ENCODE measurements at places on chromosomes 7 and 10. TPM values are rescaled to one million over a fixed set of nuclear protein-coding genes. Genes with fewer than 3 reads are reported as not detected.

GRCh38 chr7:104267701-104268368, 60.0 kb upstream of the ORC5 start:
- DNase-seq = peak; percentile 12

Gene PKD2L1
- polyA plus RNA-seq = 0.10 TPM

Gene SSC4D
- 0.79 TPM for polyA plus RNA-seq

DNA sequence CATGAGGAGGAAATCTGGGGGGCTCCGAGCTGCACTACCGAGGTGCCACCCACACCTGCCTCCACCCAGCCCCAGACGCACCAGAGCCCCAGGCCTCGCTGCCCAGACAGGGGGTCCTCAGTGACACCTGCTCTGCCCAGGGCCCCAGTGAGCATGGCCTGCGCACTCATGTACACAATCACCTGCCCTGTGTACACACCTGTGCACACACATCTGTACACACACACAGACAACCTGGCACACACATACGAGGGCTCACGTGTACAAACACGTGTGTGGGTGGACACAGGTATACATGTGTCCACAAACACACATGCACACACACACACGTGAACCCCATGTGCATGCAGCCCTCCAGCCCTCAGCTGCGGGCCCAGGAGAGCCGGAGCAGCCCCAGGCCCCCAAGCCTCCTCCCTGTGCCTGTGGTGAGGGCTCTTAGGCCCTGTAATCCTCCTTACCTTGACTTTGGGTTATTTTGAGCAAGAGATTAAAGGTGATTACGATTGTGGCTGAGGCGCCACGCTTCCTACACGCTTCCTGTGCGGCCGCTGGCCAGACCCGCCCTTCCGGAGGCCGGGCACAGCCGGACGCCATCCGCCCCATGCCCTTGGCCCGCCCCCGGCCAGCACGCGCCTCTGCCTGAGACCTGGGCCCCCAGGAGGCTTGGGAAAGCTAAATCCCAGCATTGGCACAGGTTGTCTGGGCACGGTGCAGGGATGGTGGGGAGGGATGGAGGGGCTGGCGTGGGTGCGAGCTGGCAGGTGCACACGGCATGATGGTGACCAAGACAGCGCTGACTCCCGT, 71.9 kb downstream of the ELFN1 start:
- no peak for DNase-seq

Gene CYP3A4
- polyA plus RNA-seq = not detected

DNA sequence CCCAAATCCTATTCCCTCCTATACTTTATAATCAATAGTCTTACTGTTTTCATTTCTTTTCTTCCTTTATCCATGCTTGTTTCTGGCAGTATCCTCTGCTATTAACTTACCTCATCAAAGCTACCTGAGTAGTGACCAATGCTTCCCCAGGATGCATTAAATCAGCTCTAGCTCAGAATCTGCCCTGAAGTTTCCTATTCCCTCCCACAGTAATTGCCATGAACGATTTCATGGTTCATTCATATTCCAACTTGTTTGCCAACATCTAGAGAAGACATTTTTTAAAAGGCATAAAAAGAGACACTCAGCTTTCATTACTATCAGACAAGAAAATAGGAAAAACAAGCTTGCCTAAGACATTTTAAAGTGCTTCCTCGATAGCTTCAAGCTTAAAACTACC, 42.3 kb downstream of the COA1 start:
- no peak for DNase-seq

DNA sequence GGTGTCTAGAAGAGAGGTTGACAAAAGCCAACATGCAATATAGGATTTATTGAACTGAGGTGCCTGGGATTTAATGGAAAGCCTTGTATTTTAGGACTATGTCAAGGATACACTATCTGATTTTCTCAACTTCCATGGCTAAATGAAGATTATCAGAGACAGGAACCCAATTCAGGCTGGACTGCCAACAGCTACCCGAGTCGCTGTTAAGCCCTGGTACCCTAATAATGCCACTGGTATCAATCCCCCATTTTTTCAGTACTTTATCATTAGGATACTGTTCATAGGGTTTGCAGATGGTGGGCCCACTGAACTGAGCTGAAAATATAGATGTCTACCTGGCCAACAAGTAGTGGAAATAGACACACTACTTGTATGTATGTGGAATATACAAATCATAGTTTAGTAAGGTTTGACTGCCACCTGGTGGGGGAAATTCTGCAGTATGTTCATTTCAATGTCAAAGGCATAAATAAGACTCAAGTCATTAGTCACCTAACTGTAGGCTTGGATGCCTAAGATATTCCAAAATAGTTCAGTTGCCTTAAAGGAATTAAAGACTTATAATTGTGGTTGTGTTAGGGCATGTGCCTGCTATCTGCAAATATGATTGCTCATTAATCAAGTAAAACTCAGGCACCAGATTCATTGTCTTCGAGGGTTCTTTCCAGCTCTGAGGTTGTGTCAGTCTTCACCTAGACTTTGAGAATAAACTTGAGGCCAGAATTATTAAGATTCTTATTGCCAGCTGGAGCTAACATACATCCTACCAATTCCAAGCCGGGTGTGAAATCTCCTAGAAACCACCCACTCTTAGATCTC, 34.1 kb upstream of the NOBOX start:
- DNase-seq = peak; percentile 63

GRCh38 chr7:158778471-158778870, 50.8 kb downstream of the ESYT2 start:
- DNase-seq = no peak

DNA sequence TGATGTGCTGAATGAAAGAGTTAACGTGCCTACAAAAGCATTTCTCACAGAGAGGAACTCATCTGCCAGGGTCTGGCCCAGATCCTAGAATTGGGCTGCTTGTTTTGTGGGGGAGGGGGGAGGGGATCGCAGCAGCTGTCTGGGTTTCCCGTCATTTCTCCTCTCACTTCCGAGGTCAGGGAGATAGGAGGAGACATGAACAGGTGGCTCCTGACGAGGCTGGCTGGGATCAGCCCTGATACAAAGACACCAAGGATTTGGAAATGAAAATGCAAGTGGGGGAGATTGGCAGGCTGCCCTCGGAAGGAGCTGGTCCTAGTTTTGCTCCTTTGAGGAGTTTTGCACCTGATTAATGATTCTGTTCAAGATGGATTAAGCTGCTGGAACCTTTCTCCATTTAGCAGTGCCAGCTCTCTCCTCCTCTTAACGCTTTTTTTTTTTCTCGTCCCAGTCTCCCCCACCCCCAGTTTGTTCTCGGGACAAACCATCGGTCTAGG, 86.8 kb upstream of the KMT2C start:
- DNase-seq = no peak

DNA sequence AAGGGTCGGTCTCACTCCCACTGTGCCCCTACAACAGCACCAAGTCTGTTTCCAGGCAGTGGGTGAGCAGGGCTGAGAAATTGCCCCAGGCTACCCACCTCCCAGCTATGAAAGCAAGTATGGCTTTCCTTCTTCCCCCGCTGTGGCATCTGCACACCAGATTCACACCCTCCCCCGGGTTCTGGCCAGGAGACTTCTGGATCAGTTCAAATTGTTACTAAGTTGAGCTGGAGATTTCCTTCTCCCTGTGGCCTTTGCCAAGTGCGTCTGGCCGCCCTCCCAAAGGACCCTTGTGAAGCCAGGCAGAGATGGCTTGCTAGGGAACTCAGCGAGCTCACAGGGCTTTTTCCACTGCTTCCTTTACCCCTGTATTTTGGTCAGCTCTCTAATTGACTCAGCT, 555.4 kb downstream of the SH2D4B start:
- no peak for DNase-seq

Gene USP54
- polyA plus RNA-seq = 8.8 TPM

Gene KIAA1217
- polyA plus RNA-seq = 2.0 TPM

DNA sequence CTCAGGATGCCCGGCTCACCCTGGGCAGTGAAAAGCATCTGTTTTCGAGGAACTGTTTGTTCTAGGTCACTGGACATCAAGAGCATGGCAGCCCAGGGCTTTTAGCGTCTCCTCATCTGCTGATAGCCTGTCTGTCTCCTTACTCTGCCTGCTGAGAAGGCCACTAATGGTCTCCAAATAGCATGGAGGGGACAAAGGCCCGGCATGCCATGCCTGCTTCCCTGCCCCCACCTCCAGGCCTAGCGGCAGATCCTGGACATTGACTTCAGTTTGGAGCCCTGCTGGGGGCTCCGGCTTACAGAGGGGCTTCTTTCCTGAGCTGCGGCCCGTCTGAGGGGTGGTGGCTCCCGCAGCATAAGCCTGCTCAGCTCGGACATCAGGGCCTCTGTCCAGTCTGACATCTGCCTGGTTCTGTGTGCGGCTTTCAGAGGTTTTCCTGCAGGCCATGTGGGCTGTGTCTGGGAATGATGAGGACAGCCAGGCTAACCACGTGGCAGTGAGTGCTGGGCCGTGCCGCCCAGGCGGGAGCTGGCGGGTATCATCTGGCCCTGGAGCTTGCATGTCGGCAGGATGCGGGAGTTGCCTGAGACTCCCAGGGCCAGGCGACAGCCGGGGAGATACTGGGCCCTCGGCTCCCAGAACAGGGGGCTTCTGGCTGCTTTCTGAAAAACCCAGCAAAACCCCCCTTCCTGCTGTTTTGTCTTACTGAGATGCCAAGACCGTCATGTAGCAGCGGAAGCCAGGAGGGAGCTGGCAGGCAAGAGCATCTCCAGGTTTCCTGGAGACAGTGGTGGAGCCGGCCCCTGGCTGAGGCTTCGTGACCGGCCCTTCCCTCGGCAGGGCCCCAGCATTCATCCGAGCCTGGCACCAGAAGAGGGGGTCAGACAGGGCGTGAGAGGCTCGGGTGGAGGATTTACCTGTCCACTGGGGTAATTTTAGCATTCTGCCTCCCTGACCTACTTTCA, 9.2 kb downstream of the PFKFB3 start:
- DNase-seq = peak; percentile 59

DNA sequence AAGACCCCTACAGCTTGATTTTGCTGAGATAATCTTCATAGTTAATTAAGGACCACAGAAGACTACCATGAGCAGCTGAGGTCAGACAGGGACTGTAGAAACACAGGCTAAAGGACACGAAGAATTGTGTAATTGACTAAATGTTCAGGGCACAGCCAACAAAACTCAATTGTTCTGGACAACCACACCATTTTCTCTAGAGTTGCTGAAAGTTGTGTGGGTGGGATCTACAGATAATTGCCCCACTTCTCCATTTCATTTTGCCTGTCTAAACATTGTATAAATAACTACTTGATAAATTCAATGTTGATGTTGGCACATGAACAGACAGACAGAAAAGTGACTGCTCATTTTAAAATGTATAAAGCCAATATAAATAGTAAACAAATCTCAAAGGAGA, 39.0 kb upstream of the SLC16A12 start:
- DNase-seq = no peak

DNA sequence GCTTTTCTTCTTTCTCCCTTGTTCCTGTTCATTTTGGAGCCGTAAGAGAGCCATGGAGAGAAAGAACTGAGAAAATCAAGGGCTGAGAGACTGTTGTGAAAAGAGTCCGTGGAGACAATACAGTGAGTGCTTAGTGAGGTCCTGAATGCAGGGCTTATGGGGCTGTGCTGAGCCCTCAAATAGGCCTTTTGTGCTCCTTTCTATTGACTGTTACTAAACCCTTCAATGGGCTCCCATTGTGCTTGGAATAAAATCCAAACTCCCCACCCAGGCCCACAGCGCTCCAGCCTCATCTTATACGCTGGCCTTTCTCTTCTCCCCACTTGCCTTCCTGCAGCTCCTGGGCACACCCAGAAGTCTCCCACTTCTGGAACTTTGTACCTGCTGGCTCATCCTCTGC, 243.1 kb upstream of the HABP2 start:
- DNase-seq = no peak

- DNase-seq = no peak
Observed at GRCh38 chr7:70872188-70872587, 259.8 kb upstream of the GALNT17 start.

Gene ABCC2
- 173 TPM for polyA plus RNA-seq

GRCh38 chr10:33109788-33110469, 151.9 kb upstream of the ITGB1 start:
- no peak for DNase-seq

DNA sequence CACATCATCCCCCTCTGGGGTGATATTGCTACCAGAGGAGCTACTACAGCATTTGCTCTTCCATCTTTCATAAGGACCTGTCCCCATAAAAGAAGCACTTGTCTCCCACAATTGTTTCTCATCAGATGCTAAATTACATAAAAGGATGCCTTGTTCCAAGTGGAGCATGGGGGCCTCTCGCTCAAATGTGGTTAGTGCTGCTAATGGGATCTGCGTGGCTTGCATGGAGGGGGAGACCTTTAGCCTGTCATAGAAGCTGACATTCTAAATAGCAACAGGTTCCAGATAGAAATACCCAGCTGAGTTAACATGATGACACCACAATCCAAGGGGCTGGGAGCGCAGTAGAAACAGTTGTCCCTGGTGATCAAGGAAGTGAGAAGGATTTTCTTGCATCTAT, 257.9 kb downstream of the SFMBT2 start:
- DNase-seq = no peak

- no peak for DNase-seq
Observed at GRCh38 chr7:33418251-33418701, 288.9 kb downstream of the BBS9 start.

DNA sequence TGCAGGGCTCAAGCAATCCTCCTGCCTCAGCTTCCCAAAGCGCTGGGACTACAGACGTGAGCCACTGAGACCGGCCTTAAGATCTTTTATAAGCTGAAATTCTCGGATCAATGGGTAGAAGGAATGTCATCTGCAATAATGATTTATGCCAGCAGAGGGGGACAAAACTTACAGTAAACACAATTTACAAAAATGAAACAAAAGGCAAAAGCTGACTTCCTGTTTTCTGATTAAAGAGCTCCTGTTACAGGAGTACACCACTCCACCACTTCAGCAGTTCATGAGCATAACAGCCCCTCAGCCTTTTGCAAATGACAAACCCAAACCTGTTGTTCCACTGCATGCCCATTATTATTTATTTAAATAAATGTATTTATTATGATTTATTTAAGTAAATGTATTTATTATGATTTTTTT, 88.5 kb upstream of the ATP6V0A4 start:
- DNase-seq = peak; percentile 55

DNA sequence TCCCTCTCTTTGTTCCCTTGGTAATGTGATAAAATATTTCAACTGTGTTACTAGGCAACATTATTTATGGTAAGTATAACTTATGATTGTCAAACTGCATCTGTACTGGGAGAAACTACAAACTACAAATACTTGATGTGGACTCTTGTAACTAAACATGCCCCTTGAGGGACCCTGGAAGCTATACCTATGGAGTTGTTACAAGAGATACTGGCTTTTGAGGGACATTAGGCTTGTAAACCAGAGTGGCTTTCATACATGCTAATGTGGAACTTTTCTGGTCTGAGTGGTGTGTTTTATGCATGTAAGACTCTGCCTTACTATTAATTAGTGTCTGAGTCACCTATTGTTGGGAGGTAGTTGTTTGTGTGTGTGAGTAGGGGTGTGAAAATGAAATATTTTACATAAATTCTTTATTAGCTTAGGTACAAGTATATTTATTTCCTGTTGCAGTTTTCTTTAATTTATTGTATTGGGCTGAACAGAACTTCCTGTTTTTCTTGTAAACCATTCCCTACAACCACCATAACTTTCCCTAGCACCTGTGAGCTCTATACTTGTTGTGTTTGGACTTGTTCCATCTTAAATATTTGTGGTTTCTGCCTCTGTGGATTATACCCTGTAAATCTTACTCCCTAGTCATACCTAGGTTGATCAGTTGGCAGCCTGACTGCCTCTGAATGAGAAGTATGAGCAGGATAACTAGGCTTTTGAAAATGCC, 49.8 kb downstream of the STK31 start:
- peak; percentile 16 for DNase-seq

Data from A549 (cell line).